HTR-8/SVneo (cell line): ENCODE measurements at places on chromosomes 3 and 15.
A peak's percentile ranks its signal among the peaks of the same experiment; 100 is the strongest.

DNA sequence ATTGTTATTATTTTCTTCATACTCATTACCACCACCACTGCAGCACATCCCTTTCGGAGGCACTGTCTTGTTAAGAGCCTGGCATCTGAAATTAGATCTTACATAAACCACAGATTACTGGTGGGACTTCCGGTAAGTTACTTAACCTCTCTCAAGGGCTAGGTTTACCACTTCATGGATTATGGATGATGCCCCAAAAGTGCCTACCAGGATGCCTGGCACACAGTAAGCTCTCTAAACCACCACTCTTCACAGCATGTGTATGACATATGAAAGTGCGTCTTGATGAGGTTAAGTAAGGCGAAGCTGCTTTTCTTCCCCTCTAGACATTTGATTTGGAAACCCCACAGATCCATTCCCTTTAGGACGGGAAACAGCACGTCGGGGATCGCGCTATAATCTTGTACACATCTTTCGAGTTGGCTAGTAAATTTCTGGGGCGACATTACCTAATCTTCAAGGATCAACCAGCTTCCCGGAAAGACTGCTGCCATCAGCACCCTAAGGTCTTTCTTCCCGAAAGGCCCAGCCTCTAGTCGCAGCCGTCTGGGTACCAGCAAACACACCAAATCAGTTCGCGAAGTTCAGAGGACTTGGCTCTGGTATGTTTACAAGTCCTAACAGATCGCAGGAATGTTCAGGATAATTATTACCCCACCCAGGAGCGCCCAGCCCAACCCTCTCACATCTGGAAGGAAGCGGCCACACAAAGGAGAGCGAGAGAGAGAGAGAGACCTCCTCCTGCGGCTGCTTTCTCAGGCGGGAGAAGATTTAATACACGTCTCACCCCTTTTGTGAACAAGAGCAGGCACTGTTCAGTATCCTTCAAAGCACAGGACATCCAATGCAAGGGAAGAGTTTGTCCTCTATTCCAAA lies 155.1 kb upstream of the FRMD4B start:
- no peak for DNase-seq

DNA sequence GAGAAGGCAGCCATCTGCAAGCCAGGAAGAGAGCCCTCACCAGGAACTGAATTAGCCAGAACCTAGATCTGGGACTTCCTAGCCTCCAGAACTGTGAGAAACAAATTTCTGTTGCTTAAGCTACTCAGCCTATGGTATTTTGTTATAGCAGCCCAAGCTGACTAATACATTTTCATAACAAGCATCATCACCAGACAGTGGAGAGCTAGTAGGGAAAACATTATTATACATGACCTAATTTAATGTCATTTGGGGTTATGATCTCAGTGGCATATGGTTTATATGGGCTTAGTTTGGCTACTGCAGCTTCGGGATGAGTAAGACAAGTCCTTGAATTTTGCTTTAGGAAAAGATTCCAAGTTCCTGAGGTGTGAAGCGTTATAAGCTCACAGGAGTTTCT lies 35.6 kb downstream of the LNP1 start:
- no peak for DNase-seq

- DNase-seq, result peak; percentile 33
Measured at GRCh38 chr3:108130701-108131474, 40.1 kb upstream of the CD47 start.

DNA sequence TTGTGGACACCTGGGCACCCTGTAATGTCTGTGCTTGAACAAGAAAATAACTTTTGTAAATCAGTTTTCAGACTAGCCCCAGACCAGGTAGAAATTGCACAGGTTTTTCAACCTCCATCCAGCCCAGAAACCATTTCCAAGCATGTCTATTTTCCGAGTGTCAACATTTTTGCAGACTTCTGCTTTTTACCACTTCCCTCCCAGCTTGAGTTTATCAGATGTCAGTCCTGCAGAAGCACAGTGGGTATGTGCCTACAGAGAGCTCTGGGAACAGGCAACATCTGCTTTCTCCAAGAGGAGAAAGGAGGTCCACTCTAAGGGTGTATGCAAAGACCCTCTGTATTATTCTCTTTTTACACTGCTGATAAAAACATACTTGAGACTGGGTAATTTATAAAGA lies 83.9 kb downstream of the LRRK1 start:
- no peak for DNase-seq

DNA sequence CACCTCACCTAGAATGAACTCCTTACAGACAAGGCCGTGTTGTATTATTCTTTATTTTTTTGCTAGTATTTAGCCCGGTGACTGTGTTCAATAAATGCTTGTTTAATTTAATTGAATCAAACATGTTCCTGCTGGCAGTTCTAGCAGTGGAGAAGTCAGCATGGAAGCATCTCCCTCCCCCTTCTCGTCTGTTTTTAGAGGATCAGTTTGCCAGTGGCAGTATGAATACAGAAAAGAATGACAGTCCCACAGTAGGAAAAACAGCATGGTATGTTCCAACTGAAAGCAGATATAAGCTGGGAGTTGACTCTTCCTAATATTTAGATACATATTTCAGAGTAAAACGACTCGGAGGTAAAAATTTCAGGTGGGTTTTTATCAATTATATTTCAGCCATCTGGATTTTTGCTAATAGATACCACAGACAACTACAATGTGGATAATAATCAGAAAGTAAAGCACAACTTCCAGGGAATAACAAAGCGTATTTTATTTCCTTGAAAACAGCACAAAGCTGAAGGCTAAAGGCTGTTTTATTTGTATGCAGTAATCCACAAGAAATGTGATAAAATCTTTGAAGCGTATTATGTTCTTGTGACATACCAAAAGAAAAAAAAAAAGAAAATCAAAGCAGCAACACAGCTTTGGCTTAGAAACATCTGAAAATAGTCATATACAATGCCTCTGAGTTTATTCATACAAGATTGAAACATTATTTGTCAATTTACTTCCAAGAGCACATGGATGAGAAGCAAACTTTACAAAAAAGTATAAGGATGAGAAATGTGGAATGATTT lies 244.5 kb upstream of the KCNMB2 start:
- DNase-seq, result no peak

- DNase-seq, result no peak
Measured at GRCh38 chr3:189756582-189757078, 125.4 kb downstream of the TP63 start.

DNA sequence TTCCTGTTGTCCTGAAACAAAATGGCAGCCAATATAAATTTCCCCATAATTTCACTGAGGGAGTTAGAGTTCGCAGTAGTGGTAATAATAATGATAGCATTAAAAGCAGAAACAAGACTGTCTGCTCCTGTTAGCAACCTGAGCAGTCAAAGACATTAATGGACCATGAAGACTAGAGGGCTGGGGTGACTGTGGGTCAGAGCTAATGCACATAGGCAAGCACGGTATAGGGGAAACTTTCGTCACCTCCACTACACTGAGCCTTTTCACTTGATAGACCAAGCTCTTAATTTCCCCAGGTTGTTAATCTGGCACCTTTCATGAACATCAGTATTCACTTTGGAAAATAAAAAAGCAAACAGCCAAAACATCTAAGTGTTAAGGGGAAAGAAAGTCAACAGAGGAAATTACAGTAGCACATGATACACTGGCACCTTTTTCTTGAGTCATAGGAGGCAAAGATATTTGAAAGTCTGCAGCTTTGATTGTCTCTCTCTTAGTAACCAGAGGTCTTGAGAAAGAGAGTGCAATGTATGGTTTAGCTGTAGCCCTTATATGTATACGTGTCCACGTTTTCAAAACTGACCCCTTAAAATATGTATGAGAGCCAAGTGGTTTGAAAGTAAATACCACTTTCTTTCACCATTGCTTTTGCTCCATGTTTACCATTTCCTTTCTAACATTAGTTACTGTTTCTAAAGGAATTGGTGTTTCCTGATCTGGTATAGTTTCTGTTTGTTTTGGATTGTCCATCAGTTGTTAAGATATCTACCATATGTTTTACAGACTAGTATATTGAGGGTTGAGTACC lies 104.8 kb downstream of the FILIP1L start:
- DNase-seq, result no peak

GRCh38 chr3:118882353-118882947 lies 152.2 kb downstream of the IGSF11 start:
- peak; percentile 28 for DNase-seq

DNA sequence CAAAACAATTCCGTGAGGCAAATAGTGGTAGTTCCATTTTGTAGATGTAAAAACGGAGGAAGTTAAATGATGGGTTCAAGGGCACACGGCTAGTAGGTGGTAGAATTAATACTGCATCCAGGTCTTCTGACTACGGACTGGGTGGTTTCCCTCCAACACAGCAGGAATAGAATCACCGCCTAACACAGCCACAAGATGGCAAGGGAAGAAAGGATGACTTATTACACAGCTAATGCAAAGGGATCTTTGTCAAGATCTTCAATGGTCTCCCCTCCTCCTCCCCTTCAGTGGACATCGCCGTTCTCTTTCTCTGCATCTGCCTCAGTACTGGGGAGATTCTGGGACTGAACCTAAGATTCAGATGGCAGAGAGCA lies 524 bp upstream of the TOPBP1 start:
- DNase-seq, result peak; percentile 26

- no peak for DNase-seq
Measured at GRCh38 chr3:6416049-6416661, 444.8 kb upstream of the GRM7 start.

DNA sequence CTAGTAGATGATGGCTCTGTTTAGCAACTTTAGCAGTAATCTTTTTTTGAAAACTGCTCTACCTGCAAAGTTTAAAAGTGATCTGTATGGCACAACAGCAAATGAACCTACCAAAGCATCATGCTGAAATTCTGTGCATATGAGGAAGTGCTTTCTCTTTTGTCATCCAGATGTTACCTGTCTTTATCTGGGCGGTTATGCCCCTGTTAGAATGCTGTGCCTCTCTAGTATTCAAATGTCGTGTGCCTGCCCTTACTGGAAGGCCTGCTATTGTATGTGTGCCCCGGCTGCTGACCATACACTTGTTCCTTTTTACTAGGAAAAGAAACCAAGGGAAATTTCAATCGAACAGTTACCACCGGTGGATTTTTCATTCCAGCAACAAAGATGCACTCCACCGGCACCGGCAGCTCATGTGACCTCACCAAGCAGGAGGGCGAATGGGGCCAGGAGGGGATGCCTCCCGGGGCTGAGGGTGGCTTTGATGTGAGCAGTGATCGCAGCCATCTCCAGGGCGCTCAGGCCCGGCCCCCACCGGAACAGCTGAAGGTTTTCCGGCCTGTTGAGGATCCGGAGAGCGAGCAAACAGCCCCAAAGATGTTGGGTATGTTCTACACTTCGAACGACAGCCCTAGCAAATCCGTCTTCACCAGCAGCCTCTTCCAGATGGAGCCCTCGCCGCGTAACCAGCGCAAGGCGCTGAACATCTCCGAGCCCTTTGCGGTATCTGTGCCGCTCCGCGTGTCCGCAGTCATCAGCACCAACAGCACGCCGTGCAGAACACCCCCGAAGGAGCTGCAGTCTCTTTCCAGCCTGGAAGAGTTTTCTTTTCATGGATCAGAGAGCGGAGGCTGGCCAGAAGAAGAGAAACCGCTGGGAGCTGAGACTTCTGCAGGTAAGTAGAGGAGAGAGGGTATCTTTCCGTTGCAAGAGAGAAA lies 61.6 kb downstream of the TMEM39A start:
- DNase-seq, result no peak

- DNase-seq, result no peak
Measured at GRCh38 chr3:32868719-32869512, 51.1 kb downstream of the TRIM71 start.

GRCh38 chr15:79967298-79968182 lies 3.5 kb downstream of the BCL2A1 start:
- DNase-seq, result no peak

DNA sequence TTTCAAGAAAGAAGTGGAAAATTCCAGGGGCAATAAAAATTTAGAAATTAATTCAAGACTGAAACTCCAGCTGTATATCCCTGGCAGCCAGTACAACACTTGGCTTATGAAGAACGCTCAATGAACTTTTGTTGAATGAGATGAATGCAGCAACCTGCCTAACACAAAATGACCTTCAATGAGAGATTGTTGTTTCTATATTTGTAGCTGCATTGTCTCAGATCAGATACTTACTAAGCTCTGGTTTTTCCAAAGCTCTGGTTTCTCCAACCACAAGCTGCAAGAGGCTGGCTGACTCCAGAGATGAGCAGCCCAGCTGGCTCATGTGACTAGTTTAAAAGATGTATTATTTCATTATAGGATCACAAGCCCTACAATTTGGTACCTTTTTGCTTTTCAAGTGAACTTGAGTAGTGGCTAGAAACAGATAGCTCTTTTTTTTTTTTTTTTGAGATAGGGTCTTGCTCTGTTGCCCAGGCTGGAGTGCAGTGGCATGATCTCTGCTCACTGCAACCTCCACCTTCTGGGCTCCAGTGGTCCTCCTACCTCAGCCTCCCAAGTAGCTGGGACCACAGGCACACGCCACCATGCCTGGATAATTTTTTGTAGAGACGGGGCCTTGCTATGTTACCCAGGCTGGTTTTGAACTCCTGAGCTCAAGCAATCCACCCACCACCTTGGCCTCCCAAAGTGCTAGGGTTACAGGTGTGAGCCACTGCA lies 57.4 kb downstream of the UMPS start:
- no peak for DNase-seq

GRCh38 chr3:105798381-105798934 lies 70.4 kb downstream of the CBLB start:
- no peak for DNase-seq

DNA sequence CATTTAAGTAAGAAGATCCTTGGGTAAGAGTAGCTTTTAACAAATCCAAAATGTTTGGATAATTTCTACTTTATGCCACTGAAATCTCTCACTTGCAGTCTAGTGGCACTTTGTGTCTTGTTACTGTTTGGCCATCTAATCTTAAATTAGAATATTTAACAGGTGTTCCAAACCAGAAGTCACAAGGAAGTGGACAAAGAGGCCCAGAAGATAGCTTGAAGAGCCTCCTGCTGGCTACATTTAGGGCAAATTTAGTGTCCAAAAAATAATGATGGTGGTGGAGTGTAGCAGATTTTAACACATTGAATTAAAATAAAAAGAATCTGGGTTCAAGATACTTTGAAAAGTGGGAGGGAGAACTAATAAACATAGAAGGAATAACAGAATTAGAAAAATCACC lies 172.2 kb downstream of the GHSR start:
- DNase-seq, result no peak

GRCh38 chr3:152104847-152105415 lies 163.8 kb upstream of the MBNL1 start:
- DNase-seq, result no peak

GRCh38 chr3:61725851-61726333 lies 164.5 kb downstream of the PTPRG start:
- DNase-seq, result peak; percentile 18

- no peak for DNase-seq
Measured at GRCh38 chr3:146575636-146576035, 29.5 kb downstream of the PLSCR5 start.

DNA sequence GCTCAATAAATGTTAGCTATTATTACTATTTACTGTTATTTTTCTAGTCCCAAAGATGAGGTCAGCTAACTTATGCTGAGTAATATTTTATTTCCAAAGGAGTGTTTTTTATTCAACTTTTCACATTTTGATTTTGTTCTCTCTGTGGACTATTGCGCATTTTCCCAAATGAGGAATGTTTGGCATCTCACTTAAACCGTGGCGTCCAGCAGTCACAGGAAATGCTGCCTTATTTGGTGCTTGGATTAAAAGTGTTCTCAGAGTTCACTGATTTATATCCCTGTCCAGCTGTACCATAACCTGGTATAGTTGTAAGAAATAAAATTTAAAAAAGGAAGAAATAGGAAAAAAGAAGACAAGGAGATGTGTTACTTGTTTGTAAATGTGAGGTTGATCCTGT lies 166.8 kb downstream of the THSD4 start:
- peak; percentile 49 for DNase-seq

- DNase-seq, result no peak
Measured at GRCh38 chr3:153245661-153246060, 83.6 kb downstream of the RAP2B start.

- DNase-seq, result no peak
Measured at GRCh38 chr3:153901991-153902390, 219.2 kb upstream of the ARHGEF26 start.
